ENCODE measurements at places on chromosomes 13 and 19. TPM values are rescaled to one million over a fixed set of nuclear protein-coding genes. Genes with fewer than 3 reads are reported as not detected.

The PSG6 gene
- not detected for total RNA-seq

DNA sequence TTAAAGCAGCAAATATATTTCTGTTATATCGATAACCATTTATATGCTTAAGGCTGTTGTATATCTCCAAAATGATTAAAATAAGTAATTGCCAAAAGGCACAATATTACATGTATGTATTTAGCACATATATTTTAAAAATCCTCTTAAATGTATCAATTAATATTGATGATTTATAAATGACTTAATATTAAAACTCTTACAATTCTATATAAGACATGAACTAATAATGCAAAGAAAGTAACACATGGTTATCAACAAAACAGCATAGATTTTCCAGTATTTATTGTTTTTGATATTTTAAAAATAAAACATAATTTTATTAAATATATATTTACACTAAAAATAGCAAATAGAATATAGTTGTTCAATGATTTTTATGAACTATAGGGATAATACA, 32.4 kb downstream of the PCDH9 start:
- no peak for DNase-seq

DNA sequence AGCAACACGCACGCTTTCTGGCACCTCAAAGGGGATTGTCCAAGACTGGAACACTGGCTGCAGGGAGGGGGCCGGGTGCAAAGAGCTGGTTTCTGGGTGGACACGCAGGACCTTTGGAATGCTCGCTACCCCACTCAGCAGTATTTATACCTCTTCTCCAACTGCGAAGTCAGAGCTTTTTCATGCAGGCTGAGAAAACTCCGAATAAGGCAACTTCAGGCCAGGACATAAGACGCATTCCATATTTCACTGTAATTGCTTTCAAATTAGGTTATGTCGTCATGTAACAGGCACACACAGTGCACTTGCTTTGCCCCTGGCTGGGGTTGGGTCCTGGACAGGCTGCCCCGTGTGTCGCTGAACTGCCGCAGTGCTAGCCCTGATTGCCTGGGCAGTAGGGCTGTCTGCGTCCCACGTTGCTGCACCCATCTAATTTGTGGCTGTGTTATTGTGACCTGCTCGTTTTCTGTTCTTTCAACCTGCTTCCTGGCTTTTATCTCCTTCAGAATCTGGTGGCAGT, 44.5 kb downstream of the ACTN4 start:
- peak; percentile 88 for DNase-seq

GRCh38 chr13:46983881-46984280, 87.0 kb upstream of the HTR2A start:
- peak; percentile 25 for DNase-seq

The MTIF3 gene
- total RNA-seq, result 35.6 TPM

DNA sequence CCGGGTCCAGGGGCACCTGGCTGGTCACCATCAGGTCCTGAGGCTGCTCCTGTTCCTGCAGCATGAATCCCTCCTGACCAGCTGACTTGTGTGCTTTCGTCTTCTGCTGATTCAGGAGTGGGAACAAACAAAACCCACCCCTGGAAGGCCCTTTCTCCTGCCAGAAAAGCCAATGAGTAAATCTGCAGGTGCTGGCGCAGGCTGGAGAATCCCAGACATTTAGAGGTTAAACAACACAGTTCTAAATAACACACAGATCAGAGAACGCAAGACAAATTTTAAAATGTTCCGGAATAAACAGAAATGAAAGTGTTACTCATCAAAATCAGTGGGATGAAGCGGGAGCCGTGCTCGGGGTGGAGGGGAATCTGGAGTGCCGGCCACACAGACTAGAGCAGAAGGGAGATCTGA, 60.6 kb upstream of the C13orf46 start:
- DNase-seq, result no peak

The PABPC3 gene
- 0.96 TPM for total RNA-seq

The SULT2A1 gene
- total RNA-seq, result not detected

The PSG5 gene
- total RNA-seq, result not detected

- peak; percentile 40 for DNase-seq
Observed at GRCh38 chr19:39544226-39544903, 4.4 kb upstream of the EID2 start.

The FPR2 gene
- not detected for total RNA-seq

GRCh38 chr13:32419862-32420261, 8.1 kb downstream of the N4BP2L1 start:
- no peak for DNase-seq

DNA sequence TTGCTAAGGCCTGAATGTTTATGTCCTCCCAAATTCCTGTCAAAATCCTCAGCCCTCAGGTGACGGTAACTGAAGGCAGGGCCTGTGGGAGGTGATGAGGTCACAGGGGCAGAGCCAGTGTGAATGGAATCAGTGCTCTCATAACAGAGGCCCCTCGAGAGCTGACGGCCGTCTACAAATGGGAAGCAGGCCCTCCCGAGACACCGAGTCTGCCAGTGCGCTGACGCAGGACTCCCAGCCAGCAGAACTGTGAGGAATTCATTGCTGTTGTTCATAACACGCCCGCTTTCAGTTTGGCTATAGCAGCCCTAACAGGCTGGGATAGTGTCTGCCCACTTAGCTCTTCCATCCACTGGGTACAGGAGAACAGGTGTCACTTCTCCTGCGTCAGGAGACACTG, 41.2 kb downstream of the CARS2 start:
- no peak for DNase-seq

- no peak for DNase-seq
Observed at GRCh38 chr13:52377898-52378297, 28.1 kb downstream of the THSD1 start.

DNA sequence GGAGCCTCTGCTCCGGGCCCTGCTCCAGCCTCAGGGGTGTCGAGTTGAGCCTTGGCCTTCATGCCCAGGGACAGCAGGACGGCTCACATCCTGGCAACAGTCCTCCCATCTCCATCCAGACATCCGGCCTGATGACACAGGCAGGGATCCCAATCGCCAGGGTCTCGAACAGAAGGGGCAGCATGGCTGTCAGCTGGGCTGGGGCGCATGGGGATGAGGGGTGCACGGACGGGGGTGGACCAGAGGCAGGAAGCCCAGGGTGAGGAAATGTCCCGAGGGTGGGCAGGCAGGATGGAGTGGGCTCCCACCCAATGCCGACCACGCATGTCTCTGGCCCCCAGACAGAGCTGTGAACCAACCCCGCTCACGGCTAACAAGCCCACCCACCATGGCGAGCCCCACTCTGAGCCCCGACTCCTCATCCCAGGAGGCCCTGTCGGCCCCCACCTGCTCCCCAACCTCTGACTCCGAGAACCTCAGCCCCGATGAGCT, 16.2 kb downstream of the EVI5L start:
- no peak for DNase-seq

DNA sequence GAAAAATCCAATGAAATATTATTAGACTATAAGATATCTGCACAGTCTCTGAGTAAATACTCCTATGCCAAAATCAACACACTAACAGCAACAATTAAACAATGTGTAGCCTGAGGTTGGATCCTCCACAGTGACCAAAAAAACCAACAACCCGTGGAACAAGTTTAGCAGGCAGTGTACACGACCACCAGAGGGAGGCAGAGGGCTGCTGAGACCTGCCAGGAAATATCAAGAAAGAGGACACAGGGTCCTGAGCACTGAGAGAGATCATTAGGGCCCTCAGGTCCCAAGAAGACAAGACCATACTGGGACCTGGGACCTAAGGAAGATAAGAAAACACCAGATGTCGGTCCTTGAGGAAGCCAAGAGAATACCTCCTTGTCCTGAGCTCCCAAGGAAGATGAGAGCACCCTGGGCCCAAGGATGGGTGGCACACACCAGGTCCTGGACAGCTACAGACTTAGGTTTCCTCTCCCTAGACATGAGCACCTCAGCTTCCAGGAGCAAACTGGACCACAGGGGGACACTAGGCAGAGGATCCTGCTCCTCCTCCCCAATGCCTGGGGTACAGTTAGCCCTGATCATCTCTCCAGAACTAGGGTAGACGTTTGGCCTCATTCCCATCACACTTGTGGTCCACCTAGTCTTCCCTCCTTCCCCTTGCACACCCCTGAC, 822 bp upstream of the ZNF274 start:
- DNase-seq, result peak; percentile 51

GRCh38 chr19:3345850-3346460, 20.4 kb upstream of the NFIC start:
- no peak for DNase-seq

GRCh38 chr13:106499896-106500295, 35.6 kb downstream of the EFNB2 start:
- no peak for DNase-seq

The ZNF554 gene
- total RNA-seq, result 4.0 TPM

GRCh38 chr19:49497047-49497788, 984 bp downstream of the RPS11 start:
- peak; percentile 68 for DNase-seq

The SERP2 gene
- total RNA-seq, result not detected

DNA sequence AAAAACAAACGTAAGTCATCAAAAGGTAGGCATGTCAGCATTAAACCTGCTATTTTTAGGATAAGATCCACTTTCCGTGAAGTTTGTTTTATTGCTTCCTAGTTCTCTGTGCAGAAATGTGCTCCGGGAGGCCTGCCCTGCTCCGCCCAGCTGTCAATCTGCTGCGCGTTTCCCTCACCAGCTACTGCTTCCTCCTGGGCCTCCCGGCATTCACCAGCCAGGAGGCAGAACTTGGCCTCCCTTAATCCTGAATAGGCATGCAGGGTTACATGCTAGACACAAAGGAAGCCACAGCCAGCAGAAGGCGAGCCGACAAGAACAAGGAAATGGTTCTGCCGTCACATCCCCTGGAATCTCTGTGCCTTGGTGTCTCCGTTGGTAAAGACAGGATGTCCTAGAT, 386.2 kb downstream of the IRS2 start:
- DNase-seq, result no peak

DNA sequence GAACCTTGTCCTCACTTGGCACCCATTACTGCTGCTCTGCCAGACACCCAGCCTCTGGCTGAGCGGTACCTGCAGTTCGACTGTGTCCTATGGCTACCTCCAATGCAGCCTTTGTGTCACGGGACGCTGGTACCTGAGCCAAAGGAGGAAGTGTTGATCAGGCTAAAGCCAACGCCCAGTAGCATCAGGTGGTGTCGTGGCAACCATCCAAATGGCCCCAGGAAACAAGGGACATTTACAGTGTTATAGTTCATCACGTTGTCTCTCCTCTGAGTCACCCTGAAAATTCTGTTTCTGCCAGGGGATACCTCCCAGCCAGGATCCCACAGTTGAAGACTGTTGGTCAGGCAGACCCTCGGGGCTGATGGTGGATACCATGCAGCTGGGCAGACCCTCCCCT, 10.1 kb downstream of the RHPN2 start:
- peak; percentile 85 for DNase-seq

The SRRM5 gene
- 0.88 TPM for total RNA-seq

The CALR3 gene
- total RNA-seq, result not detected

The KLK12 gene
- total RNA-seq, result not detected

- no peak for DNase-seq
Observed at GRCh38 chr13:20151016-20151415, 9.8 kb downstream of the GJA3 start.

GRCh38 chr13:71865874-71866334, 1.1 kb downstream of the DACH1 start:
- no peak for DNase-seq

The TEKTIP1 gene
- total RNA-seq, result 1.0 TPM

The SOX1 gene
- not detected for total RNA-seq

- no peak for DNase-seq
Observed at GRCh38 chr13:99983499-99984401, 2.2 kb downstream of the ZIC2 start.

The RTBDN gene
- total RNA-seq, result not detected
